ENCODE measurements at places on chromosomes 1 and 21.

DNA sequence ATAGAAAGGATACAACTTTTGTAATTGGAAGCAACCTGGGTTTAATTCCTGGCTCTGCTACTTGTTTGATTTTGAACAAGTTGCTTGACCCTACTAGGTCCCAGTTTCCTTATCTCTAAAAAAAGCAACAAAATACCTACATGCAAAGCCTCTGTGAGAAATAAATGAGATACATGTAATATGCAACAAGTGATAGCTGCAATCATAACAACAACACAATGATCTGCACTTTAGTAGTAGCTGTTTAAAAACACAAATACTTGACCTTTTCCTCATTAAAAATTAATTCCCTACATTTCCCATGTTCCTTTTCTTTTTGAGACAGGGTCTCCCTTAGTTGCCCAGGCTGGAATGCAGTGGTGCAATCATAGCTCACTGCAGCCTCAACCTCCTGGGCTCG is 40.0 kb downstream of the FRRS1 start:
- DNase-seq = no peak

GRCh38 chr1:6259491-6260362 is 1.2 kb downstream of the GPR153 start:
- peak; percentile 14 for DNase-seq

- DNase-seq = no peak
Observed at GRCh38 chr1:83764209-83764608, 234.7 kb downstream of the TTLL7 start.

GRCh38 chr1:117820096-117820495 is 109.3 kb downstream of the GDAP2 start:
- no peak for DNase-seq

- no peak for DNase-seq
Observed at GRCh38 chr1:59672851-59673572, 141.7 kb upstream of the HOOK1 start.

GRCh38 chr1:205240569-205240968 is 12.8 kb downstream of the TMCC2 start:
- DNase-seq = no peak

DNA sequence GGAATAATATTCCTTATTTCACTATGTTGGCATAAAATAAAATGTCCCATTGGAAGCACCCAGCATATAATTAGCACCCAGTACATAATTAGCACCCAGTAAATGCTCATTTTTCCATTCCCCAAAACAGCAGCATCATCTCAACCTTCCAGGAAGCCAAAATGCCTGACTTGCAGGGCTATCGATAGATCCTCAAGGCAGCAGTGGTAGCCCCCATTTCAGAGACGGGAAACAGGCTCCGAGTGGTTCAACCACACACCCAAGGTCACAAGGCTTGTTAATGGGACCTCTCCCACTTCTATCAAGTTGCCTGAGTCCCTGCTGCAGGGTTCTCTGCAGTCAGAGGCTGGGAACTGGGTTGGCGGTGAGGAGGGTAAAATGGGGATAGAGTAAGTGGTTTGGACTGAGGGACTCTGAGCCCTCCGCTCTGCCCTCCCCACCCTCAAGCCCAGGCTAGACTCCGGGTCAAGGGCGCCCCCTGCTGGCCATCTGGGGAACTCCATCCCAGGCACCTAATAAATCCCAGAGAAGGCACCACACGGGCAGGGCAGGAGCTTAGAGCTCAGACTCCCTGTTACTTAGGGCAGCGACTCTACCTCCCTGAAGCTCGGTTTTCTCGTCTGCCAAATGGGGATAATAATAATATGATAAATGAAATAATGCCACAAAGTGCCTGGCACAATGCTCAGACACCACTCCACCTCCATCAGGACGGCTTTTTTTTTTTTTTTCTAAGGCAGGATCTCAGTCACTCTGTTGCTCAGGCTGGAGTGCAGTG is 21.9 kb upstream of the LAPTM5 start:
- DNase-seq = peak; percentile 93

DNA sequence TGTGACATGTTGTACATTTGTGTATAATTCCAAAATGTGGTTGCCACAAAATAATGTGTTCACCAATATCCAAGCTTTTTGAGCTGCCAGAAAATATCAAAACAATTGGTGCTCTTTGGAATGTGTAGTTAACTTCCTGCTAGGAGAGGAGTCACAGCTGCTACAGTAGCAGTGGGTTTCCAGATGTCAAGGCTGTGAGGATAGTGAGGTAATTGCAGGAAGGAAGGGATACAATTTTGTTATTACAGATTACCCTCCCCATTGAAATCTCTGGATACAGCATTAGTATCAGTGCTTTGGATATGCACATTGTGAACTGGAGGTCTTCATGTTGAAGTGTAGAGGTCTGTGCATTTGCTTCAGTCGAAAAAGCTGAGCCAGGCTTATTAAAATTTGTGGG is 253.2 kb downstream of the PTPRC start:
- no peak for DNase-seq

DNA sequence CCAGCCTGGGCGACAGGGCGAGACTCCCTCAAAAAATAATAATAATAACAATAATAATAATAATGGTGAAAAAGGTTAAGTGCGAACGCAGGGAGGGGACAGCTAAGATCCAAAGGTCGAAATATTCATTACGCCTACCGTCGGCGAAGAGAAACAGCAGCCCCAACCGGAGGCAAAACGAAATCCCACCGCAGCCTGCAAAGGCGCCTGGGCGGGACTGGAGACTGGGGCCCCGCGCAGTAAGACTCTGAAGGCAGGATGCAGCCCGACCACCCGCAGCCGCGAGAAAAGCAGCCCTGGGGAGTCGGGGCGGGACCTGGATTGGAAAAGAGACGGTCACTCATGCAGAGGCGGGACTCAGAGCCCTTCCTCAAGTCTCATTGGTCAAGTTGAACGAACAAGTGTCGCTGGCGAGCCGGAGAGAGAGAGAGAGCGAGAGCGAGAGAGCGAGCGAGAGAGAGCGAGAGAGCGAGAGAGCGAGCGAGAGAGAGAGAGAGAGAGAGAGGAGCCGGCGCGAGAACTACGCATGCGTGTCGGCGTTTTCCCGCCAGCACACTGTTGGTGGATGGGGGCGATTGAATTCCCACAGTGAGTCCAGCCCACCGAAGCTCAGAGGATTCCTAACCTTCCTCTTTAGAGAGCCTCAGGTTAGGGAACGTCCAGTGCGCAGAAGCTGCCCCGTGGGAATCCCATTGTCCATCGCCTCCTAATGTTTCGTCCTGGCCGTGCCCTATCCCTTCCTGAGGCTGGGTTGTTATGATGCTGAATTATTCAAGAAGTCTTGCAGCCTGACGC is 10.7 kb downstream of the ENTREP3 start:
- peak; percentile 90 for DNase-seq

DNA sequence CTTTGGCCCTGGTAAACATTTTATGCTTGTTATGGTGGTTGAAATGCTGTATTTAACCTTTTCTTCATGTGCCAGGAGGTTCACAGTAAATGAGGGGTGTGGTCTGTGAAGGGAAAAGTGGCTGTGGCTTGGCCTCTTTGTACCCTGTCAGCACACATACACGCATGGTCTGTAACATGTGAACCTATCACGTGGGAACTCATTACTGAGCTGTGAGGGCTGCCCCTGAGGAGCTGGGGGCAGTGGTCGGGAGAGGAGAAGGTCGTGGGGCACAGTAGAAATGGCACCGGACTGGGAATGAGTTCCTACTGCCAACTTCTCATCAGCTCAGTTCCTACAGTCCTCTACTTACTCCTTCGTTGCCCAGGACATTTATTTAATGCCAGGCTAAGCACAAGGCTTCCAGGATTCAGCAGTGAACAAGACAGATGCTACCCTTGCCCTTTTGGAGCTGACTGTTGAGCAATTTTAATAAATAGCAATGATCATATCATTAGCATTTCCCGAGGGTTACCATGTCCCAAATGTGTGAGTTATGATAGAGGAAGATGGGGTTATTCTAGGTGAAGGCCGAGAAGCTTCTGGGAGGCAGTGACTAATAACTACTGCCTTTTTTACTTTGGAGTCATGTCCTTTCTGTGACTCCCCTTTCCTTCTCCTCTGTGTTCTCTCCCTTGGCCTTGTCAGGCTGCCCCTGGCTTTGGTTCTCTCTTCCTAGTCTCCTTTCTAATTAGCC is 38.8 kb downstream of the DDR2 start:
- no peak for DNase-seq

DNA sequence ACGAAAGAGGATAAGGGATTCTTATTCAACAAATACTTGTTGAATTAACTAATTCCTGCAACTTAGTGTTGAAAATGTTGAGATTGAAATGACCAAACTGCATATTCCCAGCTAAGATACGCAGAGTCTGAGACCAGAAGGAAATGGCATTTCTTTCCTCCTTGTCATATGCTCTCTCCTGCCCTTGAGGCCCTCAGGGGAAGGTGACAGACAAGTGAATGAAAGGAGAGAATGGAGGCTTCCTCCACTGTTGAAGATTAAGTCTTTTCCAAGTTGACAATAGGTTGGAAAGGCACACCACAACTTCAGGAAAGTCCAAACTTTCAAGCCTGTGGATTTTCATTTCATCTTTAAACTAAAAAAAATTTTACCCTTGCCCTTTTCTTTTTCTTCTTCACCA is 3.1 kb upstream of the ZNF697 start:
- no peak for DNase-seq

DNA sequence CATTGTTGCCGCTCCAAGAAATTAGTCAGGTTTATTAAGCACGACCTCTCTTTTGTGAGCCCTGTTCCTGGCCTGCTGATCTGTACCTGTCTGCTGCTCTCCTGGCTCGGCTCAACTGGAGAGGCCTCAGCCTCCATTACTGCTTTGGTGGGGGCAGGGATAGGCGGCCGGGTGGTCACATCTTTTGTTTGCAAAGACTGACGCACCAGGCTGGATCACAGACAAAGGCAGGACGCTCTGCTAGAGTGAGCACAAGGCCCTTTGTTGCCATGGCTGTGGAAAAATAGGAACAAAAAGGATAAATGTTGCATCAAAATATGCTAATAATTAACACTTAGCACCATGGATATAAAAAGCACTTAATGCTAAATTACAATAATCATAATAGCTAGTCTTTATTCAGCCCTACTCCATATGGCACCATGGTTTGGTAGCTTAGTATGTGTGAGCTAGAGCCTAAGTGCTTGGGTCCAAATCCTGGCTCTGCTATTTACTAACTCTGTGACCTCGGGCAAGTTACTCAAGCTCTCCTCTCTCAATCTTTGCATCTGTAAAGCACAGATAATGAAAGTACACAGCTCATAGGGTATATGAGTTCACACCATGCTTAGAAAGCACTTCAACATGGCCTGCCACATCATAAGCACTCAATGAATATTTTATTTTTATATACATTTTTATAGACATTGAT is 28.9 kb upstream of the HPDL start:
- no peak for DNase-seq

GRCh38 chr1:71657891-71658679 is 577.2 kb upstream of the ZRANB2 start:
- no peak for DNase-seq

GRCh38 chr1:231807541-231807940 is 181.0 kb downstream of the DISC1 start:
- no peak for DNase-seq

DNA sequence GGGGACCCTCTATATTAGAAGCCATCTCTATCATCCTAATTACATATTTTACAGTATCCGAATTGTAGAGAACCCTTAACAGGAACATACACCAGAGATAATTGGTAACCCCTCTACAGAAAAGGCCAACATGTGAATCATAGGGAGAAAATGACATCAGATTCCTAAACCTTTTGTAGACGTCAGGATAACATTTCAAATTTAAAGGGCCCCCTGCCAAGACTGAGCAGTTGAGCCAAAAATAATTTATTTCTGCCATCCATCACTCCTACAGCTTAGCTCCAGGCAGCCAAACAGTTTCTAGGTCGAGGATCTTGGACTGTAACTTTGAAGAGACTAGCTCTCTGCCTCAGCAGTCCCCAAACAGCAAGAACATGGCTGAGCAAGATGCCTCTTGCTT is 21.2 kb downstream of the ZNF697 start:
- DNase-seq = no peak

- no peak for DNase-seq
Observed at GRCh38 chr1:241592273-241592958, 47.8 kb downstream of the CHML start.

DNA sequence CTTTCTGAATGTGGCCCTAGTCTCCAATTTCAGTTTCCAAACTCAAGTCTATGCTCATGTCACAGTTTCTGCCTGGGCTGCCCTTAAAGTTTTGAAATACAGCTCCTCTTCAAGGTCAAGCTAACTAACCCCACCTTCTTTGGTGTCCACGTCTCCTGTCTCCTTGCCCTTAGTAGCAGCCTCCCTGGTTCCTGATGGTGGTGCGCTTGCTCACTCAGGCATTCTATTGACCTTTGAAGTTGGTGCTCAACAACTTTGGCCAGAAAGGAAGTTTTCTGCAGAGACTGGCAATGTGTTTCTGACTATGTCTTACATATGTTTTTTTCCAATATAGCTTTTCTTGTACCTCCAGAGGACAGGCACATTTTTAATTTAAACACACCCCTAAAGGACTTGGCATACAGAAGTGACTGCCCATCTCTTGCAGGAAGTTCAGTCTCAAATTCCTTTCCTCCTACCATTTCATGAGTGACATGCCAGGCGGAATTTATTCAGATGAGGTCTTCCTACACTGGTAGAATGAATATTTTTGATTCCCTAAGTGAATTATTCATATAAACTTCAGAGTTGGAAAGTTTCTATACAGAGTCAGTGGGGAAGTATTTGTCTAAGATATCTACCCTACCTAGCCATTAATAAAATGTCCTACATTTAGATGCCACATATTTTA is 364.3 kb upstream of the USP24 start:
- no peak for DNase-seq

DNA sequence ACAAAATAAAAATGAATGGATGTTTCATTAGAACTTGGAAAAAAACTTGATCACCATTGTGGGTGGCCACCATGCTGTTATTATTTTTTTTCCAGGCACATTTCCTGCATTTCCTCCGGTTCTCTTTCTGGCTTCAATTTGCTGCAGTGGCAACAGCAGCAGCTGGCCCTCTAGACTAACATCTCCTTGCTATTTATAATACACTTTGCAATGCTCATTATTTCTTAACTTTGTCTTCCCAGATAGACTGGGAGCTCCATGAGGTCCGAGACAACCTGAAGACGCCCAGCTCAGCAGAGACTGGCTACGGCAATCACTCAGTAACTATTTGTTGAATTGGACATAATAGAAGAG is 53.4 kb upstream of the ATP5PO start:
- DNase-seq = no peak

- no peak for DNase-seq
Observed at GRCh38 chr21:36854391-36854790, 112.1 kb downstream of the HLCS start.

GRCh38 chr1:221573756-221574155 is 168.1 kb downstream of the DUSP10 start:
- DNase-seq = no peak

Measured in activated naive CD4-positive, alpha-beta T cell (primary cell).